ENCODE measurements at places on chromosomes 3 and 15. TPM values are rescaled to one million over a fixed set of nuclear protein-coding genes. Genes with fewer than 3 reads are reported as not detected.

The NGLY1 gene
- 40.0 TPM for polyA plus RNA-seq

The CHRNA3 gene
- 0.29 TPM for polyA plus RNA-seq

The PCSK6 gene
- 22.6 TPM for polyA plus RNA-seq

The TGM4 gene
- polyA plus RNA-seq = 0.06 TPM

The ESYT3 gene
- polyA plus RNA-seq = 39.2 TPM

The FAM43A gene
- 15.9 TPM for polyA plus RNA-seq

DNA sequence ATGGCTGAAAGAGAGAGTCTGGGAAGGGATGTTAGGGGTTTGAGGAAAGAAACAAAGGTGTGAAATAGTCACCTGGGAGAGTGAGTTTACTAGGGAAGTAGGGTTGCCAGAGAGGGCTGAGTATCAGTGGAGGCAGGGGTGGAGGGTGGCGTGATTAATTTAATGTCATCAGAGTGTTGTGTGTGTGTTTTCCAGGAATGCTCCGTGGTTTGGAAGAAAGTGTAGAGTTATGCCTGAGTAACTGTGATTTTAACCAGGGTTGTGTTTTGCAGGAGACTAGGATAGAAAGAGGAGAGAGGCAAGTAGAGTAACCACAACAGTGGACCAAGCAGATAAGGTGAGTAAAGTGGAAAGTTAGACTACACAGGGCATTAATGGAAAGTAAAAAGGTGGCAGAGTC, 27.2 kb downstream of the PLD1 start:
- DNase-seq = no peak

DNA sequence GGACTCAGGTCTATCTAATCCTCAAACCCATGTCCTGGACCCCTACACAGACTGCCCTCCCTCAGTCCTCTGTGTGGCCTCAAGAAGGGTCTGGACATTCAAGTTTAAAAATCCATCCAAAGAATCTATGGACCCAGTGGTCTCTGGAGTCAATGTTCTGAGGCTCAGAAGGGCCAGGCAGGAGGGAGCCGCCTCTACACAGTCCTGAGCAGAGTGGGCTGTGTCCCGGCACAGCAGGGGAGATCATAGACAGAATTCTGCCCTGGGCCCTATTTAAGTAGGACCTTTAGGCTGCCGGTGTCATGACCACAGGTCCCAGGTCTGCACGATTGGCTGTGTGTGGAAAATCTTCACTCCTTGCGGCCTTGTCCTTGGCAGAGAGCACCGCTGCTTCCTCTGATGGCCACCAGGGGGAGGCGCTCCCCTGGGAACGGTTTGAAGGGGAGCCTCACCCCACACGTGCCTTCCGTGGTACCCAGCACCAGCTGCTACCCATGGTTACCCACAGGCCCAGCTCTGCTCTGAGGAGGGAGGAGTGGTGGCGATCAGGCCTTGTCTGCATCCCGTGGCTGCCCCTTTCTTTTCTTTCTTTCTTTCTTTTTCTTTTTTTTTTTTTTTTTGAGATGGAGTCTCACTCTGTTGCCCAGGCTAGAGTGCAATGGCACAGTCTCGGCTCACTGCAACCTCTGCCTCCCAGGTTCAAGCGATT, 37.9 kb downstream of the CHRD start:
- peak; percentile 27 for DNase-seq

DNA sequence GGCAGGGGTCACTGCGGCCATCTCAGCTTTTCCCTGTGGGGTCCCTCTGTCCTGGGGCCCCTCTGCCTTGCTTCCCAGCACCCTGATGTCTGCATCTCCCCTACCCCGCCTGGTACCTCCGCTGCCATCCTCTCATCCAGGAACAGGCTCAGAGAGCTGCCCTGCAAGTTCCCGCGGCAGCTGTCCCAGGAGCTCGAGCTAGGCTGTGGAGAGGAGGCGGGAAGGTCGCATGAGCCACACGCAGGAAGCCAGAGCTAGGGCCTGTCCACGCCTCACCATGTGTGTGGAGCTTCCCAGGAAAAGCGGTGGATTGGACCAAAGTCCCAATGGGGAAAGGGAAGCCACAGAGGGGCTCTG, 12.5 kb downstream of the PLA2G4B start:
- DNase-seq = no peak

DNA sequence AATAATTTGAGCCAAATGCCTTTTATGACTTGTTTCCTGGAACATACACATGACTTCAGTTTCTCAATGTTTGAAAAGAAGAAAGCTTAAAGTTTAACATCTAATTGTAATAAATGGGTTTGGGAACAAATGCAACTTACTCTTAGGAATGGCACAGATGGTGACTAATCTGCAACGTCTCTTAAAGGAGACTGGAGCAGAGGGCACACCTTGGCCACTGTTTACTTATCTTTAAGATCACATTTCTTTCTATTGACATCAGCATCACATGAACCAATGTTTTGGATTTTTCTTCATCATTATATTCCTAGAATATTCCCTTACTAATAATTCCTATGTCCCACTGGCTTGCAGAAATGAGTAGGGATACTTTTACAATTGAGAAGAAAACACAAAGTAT, 229.5 kb downstream of the CHL1 start:
- no peak for DNase-seq

DNA sequence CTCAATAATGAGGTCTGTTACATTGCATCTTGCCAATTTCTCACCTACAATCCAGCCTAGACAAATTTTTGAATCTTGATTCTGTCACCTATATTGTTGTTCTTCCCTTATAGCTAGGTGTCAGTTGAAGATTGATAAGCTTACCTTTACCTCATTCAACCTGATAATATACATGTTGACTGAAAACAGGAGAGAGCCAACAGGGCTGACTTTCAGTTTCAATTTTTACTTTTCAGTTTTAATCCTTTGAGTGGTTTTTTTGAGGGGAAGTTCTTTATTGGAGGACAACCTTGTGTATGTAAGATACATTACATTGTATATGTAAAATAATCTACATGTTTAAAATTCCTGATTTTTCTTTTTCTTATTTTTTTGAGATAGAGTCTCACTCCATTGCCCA, 5.8 kb downstream of the ATP13A5 start:
- no peak for DNase-seq

DNA sequence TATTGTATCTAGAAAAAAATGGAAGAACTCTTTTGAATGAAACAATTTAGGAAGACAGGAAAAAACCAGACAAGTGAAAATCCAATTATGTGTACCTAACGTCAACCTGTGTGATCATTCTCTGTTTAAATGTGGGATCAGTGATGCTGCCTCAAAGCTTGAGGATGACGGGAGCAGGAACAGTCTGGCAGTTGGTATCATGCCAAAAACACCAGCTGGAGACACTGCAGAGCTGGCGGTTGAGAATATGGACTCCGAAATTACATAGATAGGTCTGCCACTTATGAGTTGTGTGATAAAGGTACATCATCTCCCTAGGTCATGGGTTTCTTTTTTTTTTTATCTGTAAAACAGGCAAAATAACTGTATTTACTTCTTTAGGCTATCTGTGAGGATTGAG, 480.5 kb downstream of the CNTN4 start:
- peak; percentile 6 for DNase-seq

- DNase-seq = no peak
Measured at GRCh38 chr15:31358163-31358562, 31.5 kb downstream of the KLF13 start.

DNA sequence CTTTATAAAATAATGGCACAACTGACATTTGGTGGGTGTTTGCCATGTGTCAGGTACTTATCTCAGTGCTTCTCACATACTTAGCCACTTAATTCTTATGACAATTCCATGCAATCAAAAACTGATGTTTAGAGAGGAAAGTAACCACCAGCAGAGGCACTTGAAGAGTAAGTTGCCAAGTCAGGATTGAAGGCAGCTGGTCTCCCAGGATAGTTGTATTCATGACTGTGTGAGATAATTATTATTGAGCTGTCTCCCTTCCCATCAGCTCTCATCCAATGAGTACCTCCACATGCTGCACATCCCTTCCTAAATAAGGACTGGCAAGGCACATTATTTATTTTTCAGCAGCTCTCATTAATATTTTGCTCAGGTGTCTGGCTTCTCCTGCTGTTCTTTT, 4.8 kb downstream of the VEPH1 start:
- DNase-seq = no peak

DNA sequence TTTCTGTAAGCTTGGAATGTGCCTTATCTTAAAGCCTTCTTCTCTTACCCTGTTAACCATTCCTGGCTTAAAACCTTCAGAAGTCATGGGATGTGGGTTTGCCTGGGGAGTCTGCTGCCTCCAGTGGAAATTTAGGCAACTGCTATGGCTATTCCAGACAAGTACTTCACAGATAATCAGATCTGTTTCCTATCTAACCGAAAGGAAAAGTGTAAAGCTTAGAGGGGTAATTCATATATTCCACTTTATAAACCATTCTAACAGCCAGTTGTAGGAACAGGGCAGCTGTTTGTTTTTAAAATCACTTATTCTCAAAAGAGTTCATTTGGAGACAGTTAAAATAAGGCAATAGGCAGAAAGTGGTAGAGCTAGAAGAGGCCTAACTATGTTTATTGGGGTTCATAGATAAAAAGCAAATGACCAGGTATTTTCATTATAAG, 219.9 kb downstream of the TCF12 start:
- peak; percentile 82 for DNase-seq

GRCh38 chr3:168951368-168951767, 712.1 kb downstream of the MECOM start:
- DNase-seq = no peak

GRCh38 chr15:32855942-32856341, 138.1 kb downstream of the GREM1 start:
- DNase-seq = no peak

GRCh38 chr15:75065851-75066509, 42.6 kb downstream of the PPCDC start:
- DNase-seq = no peak

- no peak for DNase-seq
Measured at GRCh38 chr3:177934001-177934891, 602.0 kb upstream of the KCNMB2 start.

- DNase-seq = no peak
Measured at GRCh38 chr3:129476586-129476985, 36.6 kb downstream of the IFT122 start.

DNA sequence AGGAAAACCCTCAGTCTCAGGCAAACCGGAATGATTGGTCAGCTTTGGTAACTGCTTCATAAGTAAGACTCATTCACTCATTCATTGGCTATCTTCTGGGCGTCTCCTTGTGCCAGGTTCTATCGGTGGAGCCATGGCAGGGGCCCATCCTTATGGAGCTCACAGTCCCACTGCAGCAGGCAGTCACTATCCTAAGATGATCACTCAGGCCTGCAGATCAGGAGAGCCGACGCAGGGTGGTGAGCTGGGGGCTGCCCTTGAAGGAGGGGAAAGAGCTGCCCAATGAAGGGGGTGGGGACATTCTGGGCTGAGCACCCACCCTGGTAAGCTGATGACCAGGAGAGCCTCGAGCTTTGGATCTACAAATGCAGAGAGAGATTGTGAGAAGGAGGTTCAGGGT, 20.5 kb upstream of the FGD5 start:
- no peak for DNase-seq

DNA sequence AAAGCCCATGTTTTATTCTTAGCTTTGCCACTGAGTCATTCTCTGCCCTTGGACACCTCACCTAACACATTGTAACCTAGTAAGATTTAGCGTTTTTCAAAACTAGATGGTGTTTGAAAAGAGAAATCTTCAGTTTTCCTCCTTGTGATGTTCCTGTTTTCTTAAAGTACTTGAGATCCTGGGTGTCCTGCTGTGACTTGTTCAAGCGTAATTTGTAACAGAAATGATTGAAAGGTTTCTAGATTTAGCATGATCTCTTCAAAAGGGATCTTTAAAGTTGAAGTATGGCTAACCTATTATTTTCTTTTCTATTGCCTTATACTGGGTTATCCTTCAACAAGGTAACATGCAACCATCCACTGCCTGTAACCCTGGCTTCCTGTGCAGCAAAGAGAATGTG, 32.6 kb upstream of the SPATA16 start:
- no peak for DNase-seq

DNA sequence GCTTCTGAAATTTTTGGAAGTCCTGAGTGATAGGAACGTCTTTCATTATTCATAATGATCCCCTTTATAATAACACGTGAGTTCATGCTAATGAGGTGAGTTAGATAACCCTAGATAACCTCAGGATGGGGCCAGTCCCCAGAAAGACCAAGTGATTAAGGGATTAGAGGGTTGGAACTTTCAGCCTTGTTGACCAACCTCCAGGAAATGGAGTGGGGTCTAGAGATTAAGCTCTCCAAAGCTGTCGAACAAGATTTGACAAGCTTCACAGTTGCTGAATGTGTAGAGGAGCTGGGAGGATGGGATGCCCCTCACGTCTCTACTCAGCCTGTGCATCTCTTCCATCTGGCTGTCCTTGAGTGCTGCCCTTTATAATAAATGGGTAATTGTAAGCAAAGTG, 107.1 kb downstream of the ZMAT3 start:
- no peak for DNase-seq
